ENCODE measurements at places on chromosomes 2 and 18.

DNA sequence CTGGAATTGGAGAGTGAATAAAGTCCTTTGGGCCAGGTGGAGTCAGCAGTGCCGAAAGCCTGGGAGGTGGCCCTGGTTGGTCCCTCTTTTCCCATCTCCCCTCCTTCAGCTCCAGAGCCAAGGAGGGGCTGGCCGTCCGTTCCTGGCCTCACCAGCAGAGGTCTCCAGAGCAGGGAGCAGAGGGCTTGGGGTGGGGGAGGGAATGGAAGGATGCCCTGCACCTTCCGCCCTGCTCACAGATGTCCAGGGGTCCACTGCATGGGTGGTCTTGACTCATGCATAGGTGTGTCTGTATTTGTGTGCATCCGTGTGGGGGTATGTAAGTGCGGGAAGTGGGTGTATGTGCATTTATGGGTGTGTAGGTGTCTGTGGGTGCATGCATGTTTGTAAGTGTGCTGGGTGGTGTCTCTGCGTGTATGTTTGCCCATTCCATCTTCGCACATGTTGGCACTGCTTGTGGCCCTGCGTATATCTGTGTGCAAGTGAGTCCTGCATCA, 201.8 kb downstream of the ZFP36L2 start:
- peak; percentile 21 for DNase-seq

GRCh38 chr2:14944562-14945346, 312.2 kb downstream of the LRATD1 start:
- DNase-seq, result peak; percentile 20

- no peak for DNase-seq
These were observed 43.4 kb downstream of the RNF144A start for GRCh38 chr2:6960659-6961058.

GRCh38 chr2:216622526-216622925, 10.7 kb upstream of the IGFBP2 start:
- peak; percentile 18 for DNase-seq

- DNase-seq, result no peak
These were observed 36.5 kb downstream of the CFAP36 start for GRCh38 chr2:55555977-55556376.

DNA sequence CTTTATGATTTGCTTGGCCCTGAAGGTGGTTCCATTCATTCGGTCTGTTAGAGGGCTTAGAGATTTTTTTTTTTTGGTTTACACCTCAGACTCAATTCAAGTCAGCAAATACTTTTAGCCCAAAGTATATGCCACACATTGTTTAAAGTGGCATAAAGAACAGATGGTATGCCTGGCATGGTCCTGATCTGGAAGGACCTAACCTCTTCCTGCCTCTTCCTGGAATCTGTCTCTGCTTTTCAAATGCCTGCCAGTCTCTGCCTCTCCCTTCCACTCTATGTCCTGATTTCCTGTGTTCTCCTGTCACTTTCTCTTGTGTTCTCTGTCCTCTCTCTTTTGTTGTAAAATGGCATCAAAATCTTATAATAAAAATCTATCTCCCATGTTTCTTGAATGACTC, 158.0 kb downstream of the ANKRD30B start:
- no peak for DNase-seq

DNA sequence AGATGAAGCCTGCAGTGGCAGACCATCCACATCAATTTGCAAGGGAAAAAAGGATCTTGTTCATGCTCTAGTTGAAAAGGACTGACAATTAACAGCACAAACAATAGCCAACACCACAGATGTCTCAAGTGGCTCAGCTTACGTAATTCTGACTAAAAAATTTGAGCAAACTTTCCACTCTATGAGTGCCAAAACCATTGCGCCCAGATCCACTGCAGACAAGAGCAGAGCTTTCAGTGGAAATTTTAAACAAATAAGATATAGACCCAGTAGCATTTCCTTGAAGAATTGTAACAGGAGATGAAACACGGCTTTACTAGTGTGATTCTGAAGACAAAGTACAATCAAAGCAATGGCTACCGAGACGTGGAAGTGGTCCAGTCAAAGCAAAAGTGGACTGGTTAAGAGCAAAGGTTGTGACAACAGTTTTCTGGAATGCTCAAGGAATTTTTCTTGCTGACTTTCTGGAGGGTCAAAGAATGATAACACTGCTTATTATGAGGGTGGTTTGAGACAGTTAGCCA, 12.0 kb upstream of the ZNF396 start:
- no peak for DNase-seq

- DNase-seq, result peak; percentile 5
These were observed 4.9 kb downstream of the NEB start for GRCh38 chr2:151729415-151729811.

- DNase-seq, result no peak
These were observed 265.4 kb downstream of the AFF3 start for GRCh38 chr2:99876956-99877355.

- no peak for DNase-seq
These were observed 301.8 kb upstream of the ACVR2A start for GRCh38 chr2:147543056-147543455.

- no peak for DNase-seq
These were observed 9.4 kb downstream of the MBD2 start for GRCh38 chr18:54215069-54215468.

- DNase-seq, result no peak
These were observed 34.9 kb upstream of the ATP8B1 start for GRCh38 chr18:57837917-57838548.

Measured in NCI-H1092 treated with DMSO at 0.1 percent for 48 hours (cell line).